ENCODE measurements at places on chromosomes 2 and 18.

- no peak for DNase-seq
Observed at GRCh38 chr2:101329026-101329425, 20.5 kb upstream of the RNF149 start.

DNA sequence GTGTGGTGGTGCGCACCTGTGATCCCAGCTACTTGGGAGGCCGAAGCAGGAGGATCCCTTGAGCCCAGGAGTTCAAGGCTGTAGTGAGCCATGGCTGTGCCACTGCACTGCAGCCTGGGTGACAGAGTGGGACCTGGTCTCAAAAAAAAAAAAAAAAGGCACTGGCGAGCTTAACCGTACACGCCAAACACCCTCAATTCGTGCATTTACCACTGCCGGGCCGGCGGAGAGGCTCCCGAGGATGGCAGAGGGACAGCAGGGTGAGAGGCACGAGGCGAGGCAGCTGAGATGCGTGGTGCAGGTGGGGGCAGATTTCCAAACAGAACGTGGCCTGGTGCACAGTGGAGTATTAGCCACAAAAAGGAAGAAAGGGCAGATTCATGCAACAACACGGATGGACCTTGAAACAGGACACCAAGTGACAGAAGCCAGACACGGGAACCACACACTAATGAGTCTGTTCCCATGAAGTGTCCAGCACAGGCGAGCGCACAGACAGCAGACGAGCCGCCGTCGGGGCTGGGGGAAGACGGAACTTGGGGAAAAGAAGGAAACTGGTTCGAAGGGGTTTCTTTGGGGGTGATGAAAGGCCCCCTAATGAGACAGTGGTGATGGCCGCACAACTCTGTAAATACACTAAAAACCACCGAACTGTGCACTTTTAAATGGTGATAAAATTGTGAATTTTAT is 27.4 kb downstream of the SLC66A2 start:
- DNase-seq: no peak

GRCh38 chr2:200222791-200223190 is 83.7 kb upstream of the SPATS2L start:
- DNase-seq: no peak

- peak; percentile 77 for DNase-seq
Observed at GRCh38 chr2:238425979-238426567, 654 bp upstream of the ASB1 start.

GRCh38 chr2:132479155-132479554 is 62.5 kb downstream of the GPR39 start:
- DNase-seq: no peak

- peak; percentile 89 for DNase-seq
Observed at GRCh38 chr18:32769071-32769585, 3.7 kb downstream of the KLHL14 start.

DNA sequence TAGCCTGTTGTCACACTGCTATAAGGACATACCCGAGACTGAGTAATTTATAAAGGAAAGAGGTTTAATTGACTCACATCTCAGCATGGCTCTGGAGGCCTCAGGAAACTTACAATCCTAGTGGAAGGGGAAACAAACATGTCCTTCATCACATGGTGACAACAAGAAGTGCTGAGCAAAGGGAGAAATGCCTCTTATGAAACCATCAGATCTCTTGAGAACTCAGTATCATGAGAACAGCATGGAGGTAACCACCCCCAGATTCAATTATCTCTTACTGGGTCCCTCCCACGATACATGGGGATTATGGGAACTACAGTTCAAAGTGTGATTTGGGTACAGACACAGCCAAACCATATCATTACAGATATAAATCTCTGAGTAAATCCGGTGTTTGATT is 148.7 kb downstream of the PRPF40A start:
- DNase-seq: no peak

- DNase-seq: no peak
Observed at GRCh38 chr2:129752686-129753085, 226.8 kb upstream of the RAB6C start.

DNA sequence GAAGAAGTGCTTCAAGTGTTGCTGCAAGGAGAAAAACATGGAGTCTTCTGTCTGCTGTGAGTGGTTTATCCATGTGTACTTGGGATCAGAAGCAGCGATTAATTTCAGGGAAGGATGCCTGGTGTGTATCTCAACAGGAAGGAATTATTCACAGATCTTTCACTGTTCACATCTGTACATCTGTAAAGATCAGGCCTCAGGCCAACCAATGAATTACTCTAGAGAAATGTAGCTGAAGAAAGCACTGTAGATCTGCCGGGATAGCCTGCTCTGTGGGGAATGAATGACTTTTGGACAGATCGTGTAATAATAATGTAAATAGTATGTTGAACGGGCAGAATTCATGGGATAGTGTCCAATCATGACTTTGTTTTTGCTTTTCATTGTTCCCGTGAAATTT is 54.0 kb upstream of the SPP2 start:
- no peak for DNase-seq

- DNase-seq: peak; percentile 88
Observed at GRCh38 chr18:75264195-75264594, 53.6 kb downstream of the TSHZ1 start.

DNA sequence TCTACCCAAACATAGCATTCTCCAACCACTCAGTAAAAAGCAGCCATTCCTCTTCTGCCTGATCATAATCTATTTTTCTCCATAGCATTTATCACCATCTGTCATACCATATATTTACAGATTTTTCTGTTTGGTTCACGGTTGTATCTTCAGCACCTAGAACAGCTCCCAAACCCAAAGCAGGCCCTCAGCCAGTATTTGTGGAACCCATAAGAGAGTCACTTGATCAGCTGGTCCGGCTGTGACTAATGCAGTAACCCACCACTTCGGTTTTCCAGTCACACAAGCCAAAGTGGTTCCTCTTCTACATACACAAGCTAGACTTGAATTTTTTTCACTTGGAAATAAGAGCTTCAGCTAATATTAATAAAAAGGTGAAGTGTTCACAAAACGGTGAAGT is 511.6 kb upstream of the CELF4 start:
- DNase-seq: no peak

DNA sequence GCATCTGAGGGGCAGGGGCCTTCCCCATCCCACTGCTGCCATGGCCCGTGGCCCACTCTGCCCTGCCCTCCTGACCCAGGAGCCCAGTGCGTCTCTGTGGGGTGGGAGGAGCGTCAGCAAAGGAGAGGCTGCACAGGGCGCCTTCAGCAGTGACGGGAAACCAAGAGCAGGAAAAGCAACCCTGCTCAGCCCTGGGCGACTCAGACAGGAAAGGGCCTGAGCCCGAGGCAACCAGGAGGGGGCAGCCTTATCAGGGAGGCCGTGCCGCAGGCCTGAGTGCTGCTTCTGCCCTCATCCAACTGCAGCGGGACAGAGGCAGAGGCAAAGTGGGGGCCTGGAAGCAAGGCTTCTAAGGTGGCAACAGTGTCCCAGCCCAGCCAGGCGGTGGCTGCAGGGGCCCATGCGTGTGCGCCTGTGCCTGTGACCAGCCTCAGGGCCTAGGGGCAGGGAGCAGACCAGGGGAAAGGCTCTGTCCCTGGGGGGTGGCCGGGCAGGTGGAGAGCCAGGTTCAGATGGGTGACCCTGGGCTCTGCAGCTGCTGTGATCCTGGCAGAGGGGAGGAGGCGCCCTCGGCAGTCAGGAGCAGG is 23.3 kb upstream of the ALPI start:
- no peak for DNase-seq

DNA sequence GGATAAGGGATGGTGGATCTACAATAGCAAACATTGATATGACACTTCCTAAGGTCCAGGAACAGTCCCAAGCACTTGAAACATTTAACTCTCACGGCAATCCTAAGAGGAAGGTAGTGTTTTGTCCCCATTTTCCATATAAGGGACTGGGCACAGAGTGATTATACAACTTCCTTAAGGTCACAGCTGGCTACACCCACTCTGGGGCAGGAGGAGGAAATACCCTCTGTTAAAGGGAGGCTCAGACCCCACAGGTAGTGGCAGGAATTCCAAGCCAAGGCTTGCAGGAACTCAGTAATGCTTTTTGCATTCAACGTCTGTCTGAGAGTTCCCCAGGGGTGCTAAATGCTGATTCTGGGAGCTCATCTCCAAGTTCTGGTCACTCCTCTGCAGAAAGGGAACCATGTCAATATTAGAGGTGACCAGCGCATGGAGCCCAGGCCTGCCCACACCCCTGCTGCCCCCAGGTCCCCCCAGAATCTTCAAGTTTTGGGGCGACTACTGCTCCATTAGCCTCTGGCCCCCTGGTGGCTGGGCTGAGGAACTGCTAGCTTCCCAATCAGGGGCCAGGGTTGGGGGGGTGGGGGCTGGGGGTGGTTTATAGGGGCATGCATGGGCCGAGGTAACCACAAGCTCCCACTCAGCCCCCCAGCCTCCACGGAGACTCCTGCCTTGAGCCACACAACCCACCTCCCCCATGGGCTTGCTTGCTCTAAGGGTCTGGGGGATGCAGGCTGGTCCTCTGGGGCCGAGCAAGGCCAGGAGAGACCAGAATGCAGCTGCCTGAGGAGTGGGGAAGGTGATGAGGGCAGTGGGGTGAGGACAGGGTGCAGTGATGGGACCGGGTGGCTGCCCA is 11.1 kb downstream of the OBSL1 start:
- no peak for DNase-seq

GRCh38 chr18:78191276-78191675 is 788.3 kb upstream of the SALL3 start:
- DNase-seq: no peak

GRCh38 chr2:152240559-152241231 is 65.1 kb upstream of the STAM2 start:
- no peak for DNase-seq

DNA sequence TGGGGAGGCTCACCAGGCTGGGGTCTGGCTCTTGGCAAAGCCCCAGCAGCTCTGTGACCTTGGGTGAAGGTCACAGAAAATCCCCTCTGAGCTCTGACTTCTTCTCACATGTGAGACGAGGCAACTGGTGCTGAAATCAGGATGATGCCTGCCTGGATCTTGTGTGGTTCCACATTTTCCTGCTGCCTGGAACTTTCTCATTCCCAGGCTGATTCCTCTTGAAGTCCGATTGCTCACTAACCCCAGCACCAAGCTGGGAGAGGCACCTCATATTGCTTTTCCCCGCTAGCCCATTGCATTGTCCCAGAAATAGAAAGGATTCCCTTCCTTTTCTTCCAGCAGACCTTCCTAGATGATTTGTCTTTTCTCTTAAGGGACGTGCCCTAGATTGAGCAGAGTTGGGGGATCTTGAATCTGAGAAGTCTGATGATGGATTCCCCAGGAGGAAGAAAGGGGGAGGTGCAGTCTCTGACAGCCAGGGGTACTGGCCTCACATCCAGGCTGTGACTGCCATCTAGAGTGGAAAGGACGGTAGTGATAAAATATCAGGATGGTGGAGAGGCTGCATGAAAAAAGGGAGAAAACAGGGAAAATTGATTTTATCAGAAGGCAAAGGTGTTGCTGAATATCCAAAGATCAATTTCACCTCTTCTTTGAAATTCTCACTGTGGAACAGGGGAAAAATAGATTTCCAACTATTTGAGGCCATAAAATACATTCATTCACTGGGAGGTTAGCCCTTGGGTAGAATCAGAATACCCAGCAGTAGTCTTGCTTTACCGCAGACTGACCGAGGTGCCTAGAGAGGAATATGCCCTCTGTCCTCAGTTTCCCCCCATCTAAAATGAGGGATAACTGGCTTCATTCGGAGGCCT is 96.3 kb downstream of the FAM210A start:
- peak; percentile 81 for DNase-seq

DNA sequence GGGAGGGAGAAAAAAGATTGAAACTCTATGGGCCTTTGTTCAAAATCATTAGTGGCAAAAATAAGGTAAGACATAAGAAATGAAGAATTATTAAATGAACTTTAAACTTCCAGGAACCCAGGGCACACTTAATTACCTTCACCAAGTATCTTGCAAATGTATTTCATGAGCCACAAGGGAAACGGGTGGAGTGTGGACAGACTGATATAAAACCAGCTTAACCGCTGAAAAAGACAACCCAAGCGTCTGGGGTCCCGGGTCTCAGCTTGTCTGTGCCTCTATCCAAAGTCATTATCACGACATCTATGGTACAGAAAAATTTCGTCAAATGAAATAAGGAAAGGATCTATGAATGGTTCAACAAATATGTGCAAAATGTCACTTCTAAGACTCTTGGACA is 13.9 kb upstream of the MBOAT2 start:
- DNase-seq: no peak

DNA sequence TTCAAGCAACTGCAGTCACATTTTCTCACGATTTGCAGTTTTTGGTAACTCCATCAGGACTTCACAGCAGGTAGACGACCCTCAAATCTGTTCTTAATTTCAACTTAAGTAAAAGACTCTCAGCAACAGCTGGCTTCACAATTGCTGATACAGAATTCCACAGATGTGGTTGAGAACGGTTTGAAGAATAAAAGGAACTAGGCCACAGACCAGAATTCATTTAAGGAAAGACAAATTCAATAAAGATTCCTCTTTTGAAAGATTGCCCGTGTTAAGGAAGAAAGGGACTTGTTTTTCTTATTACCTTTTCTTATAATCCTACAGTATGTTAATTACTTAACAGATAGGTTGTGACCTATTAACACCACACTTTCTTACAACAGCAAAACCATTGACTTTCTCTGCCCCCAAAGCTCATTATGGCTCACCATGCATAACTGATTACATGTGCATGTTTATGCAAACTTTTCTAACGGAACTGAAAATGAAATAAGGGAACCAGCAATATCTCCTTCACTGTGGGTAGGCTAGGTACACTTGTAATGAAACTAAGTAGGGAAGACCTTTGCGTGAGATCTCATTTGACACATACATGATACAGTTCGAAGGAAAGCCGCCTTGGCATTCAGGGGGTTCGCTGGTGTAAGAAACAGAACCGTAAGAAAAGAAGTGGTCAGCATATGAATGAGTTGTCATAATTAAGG is 4.7 kb upstream of the ZNF516 start:
- no peak for DNase-seq

- no peak for DNase-seq
Observed at GRCh38 chr2:187011206-187011832, 162.3 kb upstream of the ZSWIM2 start.

GRCh38 chr2:78940998-78941397 is 84.5 kb upstream of the REG3G start:
- DNase-seq: no peak

GRCh38 chr2:12162269-12163247 is 416.1 kb downstream of the LPIN1 start:
- DNase-seq: peak; percentile 63

DNA sequence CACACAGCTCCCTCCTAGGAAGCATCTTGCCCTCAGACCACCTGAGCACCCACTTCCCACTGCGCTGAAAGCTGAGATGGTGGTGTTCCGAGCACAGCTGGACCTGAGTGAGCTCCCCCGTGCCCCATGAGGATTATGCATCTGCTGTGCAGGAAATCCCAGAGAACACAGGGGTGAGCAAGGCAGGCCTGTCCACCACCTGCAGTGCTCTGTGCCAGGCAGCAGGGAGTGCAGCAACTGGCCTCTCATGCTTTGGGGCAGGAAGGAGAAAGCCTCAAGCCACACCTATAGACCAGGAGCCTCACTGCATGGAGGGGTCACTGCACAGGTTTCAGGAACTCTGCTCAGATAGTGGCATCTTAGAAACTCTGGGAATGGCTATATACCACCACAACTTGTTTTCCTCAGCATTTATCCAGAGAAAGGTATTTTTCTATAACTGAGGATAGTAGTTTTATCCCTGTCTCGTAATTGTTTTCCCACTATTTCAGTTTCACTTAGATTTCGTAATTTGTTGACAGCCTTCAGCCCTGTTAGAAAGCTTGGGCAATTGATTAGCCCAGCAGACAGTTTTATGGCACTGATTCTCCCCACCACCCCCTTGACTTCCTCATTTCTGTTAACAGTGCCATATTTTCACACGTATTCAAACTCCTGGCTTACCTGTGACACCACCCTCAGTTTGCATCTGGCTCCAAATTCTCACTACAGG is 144.3 kb upstream of the DAPL1 start:
- DNase-seq: peak; percentile 48

- DNase-seq: no peak
Observed at GRCh38 chr2:234376229-234376628, 120.7 kb downstream of the ARL4C start.

Measured in NCI-H69 (cell line).